Cardiac fibroblast (primary cell): ENCODE measurements at places on chromosomes 13 and 19.
A peak's percentile ranks its signal among the peaks of the same experiment; 100 is the strongest.

DNA sequence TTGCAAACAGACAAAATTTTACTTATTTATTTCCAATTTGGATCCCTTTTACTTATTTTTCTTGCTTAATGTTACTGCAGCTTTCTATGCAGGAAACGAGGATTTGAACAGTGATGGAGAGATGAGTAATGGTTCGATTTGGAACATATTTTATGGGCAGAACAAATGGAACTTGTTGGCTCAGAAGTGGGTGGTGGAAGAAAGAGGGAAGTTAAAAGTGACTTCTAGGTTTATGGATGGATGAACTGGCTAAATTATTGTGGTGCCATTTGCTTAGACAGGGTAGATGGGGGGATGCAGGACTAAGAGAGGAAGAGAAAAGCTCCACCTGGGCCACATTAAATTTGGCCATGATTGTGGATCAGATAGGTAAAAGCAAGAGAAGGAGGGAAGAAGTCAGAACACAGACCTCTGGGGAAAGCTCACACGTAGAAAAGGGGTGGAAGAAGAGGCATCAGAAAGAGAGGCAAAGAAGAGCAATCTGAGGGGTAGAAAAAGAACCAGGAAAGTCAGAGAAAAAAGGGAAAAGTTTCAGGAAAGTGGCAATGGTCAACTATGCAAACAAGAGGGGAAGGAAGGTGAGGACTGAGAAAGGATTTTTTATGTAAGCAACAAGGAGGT, 768 bp upstream of the CYSLTR2 start:
- DNase-seq, result no peak

DNA sequence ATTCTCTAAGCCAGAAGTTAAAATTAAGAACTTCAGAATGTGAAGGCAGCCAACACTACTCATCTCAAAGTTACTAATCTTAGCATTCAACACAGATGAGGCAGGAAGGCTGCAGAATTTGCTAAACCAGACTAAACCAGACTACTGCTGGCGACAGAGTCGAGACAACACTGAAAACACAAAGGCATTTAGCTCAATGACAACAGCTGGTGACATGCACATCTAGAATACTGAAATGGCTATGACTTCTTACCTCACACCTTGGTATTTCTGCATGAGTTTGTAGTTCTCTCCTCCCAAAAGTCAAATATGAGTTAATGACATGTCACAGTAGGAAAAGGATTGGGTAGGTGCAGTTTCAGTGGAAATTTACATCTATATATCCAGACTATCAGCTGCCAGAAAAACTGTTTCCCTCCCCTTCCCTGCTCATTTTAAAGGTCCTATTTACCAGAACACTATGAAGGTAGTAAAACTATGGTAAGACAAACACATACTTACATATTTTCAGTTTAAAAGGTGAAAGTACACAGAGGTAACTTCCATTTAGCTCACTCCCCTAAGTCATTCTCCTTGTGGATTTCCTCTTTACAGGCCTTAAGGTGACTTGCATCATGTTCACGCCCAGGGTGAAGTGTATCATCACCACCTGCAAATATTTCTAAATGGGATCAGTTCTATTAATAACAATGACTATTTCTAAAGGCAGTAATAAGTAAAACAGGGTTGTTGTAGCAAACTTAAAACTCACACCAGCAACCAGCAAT, 21.4 kb downstream of the FOXO1 start:
- DNase-seq, result no peak

GRCh38 chr19:20333508-20333907, 166.5 kb downstream of the ZNF486 start:
- DNase-seq, result no peak

GRCh38 chr19:45468159-45468651, 409 bp downstream of the FOSB start:
- DNase-seq, result peak; percentile 43

DNA sequence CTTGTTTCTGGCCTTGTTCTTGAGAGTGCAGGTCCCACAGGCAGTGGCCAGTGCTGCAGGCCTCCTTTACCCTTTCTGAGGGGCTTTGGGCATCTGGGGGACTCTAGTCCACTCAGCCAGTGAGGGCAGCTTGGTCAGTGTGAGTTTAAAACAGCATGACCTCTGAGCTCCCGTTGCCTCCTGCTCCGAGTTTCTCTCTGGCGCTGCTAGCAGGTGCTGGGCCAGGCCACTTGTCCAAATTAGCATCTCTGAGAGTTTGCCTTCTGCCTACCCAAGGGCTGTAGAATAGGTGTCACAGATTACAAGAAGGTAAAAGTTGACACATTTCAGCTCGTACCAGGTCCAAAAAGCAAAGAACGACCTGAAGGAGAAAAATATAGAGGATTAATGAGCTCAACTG, 105.9 kb downstream of the SIPA1L3 start:
- DNase-seq, result no peak

- no peak for DNase-seq
Observed at GRCh38 chr13:19622193-19622592, 11.3 kb upstream of the MPHOSPH8 start.

GRCh38 chr13:43153436-43154090, 130.2 kb downstream of the DNAJC15 start:
- peak; percentile 64 for DNase-seq

DNA sequence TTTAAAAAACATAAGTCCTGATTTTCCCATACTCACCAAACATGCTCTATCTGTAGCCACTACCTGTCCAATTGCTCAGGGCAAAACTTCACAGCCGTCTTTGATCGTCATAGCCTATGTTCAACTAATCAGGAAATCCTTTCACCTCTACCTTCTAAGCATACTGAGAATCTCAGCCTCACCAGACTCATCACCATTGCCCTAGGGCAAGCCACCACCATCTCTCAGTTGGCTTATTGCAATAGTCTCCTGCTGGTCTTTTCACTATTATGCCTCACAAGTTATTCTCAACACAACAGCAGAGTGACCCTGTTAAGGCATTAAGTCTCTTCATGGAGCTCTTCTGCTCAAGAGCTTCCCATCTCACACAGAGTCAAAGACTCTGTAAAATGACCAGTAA, 260.4 kb upstream of the MAB21L1 start:
- no peak for DNase-seq

DNA sequence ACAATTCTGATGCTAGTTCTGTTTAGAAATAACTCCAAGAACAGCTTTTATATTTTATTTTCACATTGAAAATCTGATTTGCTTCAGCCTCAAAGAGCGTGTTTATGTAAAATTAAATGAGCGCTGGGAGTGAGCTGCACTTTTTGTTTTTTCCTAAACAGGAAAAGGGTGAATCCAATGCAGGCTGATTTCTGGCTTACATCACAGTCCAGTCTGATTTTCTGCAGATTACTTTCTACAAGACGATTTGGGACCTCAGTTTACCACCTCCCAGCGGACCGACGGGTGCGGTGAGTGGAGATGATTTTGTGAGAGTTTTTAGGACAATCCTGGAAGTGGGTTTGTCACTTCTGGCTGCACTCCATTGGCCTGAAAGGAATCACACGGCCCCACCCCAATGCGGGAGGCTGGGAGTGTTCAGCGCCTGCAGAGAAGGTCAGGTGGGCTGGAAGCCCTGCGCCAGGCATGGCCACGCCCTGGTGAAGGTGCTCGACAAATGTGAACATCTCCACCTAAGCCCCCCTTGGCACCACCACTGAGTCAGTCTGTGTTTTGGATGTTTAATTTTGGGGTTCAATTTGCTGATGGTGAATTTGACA, 90.1 kb downstream of the ANKRD10 start:
- no peak for DNase-seq

DNA sequence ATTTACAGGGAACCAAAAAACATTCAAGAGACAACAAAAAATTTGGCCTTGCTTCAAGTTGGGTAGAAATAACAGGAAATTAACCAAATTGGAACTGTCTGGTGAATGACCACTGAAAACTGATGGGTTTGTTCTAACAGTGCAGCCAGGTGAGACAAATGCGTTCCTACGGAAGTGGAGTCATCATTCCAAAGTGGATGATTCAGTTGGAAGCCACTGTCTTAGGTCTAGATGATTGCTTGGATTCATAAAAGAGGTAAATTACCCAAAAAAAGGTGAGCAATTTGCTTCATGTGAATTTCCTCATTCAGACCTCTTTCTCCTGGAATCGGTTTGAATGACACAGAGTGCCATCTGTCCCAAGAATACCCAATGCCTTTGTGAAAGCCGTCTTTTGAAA, 87.1 kb upstream of the IPO5 start:
- DNase-seq, result no peak

- no peak for DNase-seq
Observed at GRCh38 chr19:47657719-47658118, 48.8 kb downstream of the BICRA start.

GRCh38 chr13:77696879-77697216, 639 bp upstream of the SLAIN1 start:
- no peak for DNase-seq

GRCh38 chr13:73782450-73783449, 351.5 kb downstream of the KLF12 start:
- no peak for DNase-seq

GRCh38 chr19:31109636-31110035, 239.6 kb downstream of the TSHZ3 start:
- no peak for DNase-seq

- DNase-seq, result peak; percentile 91
Observed at GRCh38 chr13:31765138-31765785, 25.9 kb downstream of the RXFP2 start.

DNA sequence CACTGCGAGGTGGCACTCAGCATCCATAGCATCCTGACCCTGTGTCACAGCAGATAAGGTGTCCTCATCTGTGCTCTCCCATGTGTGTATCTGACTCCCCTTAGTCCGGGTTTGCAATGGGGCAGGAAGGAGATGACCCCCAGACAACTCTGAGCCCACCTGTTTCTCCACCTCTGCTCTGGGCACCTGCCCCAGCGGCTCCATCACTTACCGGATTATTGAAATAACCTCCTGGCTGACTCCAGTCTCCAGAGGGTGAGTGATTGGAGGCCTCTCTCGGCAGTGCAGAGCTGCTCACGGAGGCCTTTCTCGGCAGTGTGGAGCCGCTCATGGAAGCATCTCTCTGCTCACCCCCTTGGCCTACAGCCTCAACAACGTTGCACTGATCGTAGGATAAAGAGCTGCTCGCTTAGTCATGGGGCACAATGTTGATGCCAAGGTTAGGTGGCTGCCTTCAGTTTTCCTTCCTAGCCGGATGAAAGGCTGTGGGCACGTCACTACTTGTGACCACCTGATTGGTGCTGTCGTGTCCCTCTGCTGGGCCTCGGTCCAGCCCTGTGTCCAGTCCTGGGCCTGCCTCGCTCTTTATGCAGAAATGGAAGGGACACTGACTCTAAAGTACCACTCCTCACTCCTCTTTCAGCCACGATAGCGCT, 67.6 kb downstream of the TEX29 start:
- DNase-seq, result no peak

- no peak for DNase-seq
Observed at GRCh38 chr19:51139299-51140014, 2.6 kb upstream of the SIGLEC7 start.

DNA sequence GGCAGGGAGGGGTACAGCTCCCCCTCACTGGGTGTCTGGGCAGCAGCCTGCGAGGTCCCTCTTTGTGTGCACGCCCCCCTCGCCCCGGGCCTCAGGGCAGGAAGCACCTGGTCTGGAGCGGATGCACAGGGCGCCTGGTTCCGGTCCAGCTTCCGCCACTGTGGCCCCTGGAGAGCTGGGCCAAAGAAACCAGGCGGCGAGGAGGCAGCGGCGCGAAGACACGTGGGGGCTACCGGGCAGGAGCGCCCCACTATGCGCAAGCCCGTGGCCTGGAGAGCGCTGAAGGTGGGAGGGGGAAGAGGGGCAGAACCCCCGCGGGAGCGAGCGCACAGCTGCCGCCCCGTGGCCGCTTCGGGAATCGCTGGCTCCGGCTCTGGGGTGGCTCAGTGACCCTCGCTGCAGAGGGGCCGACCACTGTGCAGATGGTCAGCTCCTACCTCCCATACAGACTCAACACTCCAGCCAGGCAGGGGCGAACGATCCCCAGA, 1.7 kb upstream of the LYL1 start:
- DNase-seq, result no peak

DNA sequence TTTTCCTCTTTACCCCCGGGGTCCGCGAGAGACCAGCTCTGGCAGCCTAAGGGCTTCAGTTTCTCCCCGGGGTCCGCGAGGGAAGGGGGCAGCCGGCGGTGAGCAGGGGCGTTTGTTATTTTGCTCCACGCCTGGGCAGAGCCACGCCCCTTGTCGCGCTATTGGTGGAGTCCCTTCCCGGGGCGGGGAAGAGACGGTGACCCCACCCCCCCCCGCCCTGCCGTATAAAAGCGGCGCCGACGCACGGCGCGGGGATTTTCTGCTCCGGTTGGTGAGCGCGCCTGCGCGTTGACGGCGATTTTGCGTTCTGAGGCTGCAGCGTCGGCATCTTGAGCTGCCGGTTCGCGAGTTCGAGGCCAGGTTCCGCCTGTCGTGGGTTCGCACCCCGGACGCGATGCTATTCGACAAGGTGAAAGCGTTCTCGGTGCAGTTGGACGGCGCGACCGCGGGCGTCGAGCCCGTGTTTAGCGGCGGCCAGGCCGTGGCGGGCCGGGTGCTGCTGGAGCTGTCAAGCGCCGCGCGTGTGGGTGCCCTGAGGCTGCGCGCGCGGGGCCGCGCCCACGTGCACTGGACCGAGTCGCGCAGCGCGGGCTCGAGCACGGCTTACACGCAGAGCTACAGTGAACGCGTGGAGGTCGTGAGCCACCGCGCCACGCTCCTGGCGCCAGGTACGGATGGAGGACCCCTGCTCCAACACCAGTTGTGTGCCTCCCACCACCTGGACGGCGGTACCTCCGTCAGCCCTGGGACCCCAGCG, at the start of gene ARRDC2:
ARRDC2 (plus strand) TSS at position 254 of the 757 bp plus-strand sequence; CDS start at position 395, 141 bp downstream.
- peak; percentile 95 for DNase-seq

- peak; percentile 25 for DNase-seq
Observed at GRCh38 chr13:37905736-37906135, 36.2 kb upstream of the TRPC4 start.

DNA sequence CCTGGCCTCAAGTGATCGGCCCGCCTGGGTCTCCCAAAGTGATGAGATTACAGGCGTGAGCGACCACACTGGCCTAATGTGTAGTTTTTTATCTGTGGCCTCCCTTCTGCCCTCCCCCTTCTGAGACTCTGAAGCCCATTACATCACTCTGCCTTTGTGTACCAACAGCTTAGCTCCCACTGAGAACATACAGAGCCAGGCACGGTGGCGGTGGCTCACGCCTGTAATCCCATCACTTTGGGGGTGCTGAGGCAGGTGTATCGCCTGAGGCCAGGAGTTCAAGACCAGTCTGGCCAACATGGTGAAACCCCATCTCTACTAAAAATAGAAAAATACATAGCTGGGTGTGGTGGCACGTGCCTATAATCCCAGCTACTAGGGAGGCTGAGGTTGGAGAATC, 12.6 kb downstream of the NCR1 start:
- DNase-seq, result no peak

GRCh38 chr13:40981949-40982348, 37.2 kb downstream of the ELF1 start:
- peak; percentile 8 for DNase-seq

DNA sequence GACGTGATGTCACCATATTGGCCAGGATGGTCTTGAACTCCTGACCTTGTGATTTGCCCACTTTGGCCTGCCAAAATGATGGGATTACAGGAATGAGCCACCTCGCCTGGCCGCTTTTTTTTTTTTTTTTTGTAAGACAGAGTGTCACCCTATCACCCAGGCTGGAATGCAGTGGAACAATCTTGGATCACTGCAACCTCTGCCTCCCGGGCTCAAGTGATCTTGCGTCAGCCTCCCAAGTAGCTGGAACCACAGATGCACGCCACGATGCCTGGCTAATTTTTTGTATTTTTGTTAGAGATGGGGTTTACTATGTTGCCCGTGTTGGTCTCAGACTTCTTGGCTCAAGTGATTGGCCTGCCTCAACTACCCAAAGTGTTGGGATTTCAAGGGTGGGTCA, 28.9 kb upstream of the ZNF808 start:
- no peak for DNase-seq

GRCh38 chr19:7550987-7551761, 15.7 kb downstream of the PNPLA6 start:
- peak; percentile 74 for DNase-seq
